Psoas muscle (tissue), 8 donors: ENCODE measurements at places on chromosomes 16 and 17. TPM values are rescaled to one million over a fixed set of nuclear protein-coding genes. Genes with fewer than 3 reads are reported as not detected.

The PABPN1L gene
- not detected for total RNA-seq

The ABCA9 gene
- total RNA-seq = 13.5 TPM

The TCAP gene
- total RNA-seq = 4,221 TPM

The STAC2 gene
- 0.38 TPM for total RNA-seq

The SLC12A3 gene
- not detected for total RNA-seq

The CMTM3 gene
- 7.6 TPM for total RNA-seq

The CLDN9 gene
- total RNA-seq = 0.17 TPM

The ZNF469 gene
- 1.7 TPM for total RNA-seq
